Stimulated activated CD4-positive, alpha-beta T cell treated with anti-CD3 and anti-CD28 coated beads, Interleukin-2, amount 100 ng/mL, for 24 hours (primary cell): ENCODE measurements at places on chromosomes 11 and 22.
A peak's percentile ranks its signal among the peaks of the same experiment; 100 is the strongest.

DNA sequence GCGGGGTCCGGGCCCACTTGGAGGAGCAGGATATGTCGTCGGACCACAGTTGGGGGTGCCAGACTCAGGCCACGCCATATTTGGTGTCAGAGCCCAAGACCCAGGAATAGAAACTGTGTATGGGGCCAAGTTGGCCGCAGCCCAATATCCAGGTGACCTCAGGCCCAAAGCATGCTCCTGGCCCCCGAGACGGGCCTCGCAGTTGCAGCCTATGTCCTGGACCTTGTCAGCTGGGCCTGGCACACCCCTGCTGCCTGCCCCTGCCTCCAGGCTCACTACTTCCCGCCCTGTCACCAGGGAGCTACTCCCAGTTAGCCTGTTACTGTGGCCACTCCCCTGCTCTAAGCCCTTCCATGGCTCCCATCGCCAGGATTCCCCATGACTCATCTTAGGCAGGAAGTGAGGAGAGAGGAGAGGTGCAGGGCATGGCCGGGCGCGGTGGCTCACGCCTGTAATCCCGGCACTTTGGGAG is 23.1 kb downstream of the A4GALT start:
- no peak for DNase-seq

DNA sequence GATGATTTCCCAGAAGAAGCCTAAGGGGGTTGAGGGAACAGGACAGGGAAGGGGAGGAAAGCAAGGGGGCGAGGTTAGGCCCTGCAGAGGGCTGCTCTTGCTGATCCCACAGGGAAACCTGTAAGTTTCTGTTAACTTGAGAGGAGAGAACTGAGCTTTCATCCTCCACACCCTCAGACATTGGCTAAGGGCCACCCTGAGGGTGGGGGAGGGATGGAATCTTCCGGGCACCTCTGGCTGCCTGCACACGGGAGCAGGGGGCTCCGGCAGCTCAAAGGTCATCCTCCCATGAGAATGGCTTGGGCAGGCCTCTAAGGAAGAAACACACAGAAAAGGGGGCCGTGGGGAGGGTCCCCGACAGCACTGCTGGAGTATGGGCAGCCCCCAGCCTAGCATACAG is 108.1 kb downstream of the TSPAN18 start:
- no peak for DNase-seq

- no peak for DNase-seq
These were observed 34.7 kb downstream of the ALG9 start for GRCh38 chr11:111836721-111837120.

DNA sequence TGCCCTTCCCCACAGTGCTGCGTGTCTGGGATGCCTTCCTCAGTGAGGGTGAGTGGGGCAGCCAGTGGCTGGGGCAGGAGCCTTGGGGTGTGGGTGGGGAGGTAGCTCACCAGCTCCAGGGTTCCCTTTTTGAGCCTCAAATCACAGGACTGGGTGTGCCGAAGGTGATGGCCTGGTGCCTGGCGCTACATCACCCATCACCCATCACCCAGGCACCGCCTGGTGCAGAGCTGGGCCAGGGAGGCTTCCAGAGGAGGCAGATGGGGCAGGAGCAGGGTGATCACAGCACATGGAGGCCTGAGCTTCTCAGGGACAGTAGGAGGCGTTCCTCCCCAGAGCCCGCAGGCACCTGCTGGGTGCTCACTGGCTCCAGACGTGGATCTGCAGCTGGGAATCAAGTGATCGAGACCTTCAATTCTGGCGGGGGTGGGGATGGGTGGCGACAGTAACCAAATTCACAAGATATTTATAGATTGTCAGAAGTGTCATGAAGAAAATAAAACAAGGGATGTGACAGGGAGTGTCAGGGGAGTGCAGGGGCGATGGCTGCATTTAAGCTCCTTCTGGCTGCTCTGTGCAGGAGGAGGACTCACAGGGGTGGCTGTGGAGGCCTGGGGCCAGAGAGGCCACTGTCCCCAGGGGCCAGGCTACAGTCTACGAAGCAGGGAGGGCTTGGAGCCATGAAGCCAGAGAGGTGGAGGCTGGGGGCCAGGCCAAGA is 3.2 kb downstream of the TBC1D10C start:
- DNase-seq, result peak; percentile 45

DNA sequence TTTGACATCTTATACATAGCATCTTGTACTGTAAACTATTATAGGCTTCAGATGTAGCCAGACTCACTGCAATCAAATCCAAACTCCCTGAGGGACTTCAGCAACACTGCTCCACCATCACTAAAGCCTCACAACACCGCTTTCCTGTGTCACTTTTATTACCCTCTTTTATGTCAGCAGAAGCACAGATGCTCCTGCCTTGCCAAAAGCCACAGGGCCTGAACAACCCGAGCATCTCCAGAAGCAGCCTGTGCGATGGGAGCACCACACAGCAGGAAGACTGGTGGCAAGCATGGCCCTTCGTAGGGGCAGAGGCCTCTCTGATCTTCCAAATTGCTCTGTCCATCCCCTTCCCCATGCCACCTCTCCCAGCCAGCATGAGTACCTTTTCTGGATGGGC is 22.9 kb downstream of the TMEM123 start:
- DNase-seq, result no peak

GRCh38 chr11:79413268-79413667 is 27.6 kb downstream of the TENM4 start:
- DNase-seq, result no peak

GRCh38 chr22:24516301-24516737 is 21.2 kb downstream of the UPB1 start:
- no peak for DNase-seq

DNA sequence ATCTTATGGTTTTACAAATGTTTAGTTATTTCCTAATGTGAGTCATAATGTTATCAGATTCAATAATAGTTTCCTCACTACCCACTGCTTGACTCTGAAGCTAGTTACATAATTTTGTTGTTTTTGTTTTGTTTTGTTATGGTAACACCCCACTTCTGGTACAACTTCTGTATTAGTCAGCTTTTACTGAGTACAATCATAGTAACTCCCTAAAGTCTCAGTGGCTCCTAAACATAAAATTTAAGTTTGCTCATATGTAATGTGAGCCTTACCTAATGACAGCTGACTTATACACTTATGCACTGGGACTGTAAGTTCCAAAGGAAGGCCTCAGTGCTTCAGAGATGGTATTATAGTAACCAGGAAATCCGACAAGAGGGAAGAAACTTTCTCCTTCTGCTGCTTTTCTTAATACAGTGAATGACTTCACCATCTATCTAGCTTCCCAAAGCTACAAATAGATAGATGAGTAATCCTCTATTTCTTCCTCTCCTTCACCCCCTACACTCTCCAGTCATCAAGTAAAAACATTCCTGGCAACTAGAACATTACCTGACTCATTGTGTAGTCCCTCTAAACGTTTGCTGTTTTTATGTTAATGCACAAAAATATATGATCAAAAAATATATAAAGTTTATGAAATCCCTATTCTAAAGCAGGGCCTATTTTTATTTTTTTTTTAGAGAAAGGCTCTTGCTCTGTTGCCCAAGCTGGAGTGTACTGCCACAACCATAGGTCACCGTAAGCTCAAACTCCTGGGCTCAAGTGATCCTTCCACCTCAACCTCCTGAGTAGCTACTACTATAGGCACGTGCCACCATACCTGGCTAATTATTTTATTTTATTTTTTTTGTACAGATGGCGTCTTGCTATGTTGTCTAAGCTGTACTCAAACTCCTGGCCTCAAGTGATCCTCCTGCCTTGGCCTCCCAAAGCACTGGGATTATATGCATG is 563.0 kb downstream of the SOX6 start:
- no peak for DNase-seq
